ENCODE measurements at places on chromosomes 5 and 9. TPM values are rescaled to one million over a fixed set of nuclear protein-coding genes. Genes with fewer than 3 reads are reported as not detected.

The COL15A1 gene
- total RNA-seq = 0.33 TPM

The KCNT1 gene
- total RNA-seq = 0.08 TPM

The RLN2 gene
- 3.2 TPM for total RNA-seq

The TMEM171 gene
- not detected for total RNA-seq

The CCDC69 gene
- 62.6 TPM for total RNA-seq

The CA9 gene
- total RNA-seq = 1.2 TPM

The CCNJL gene
- not detected for total RNA-seq

The IFNB1 gene
- 0.68 TPM for total RNA-seq

The LCP2 gene
- 304 TPM for total RNA-seq

The GDF9 gene
- total RNA-seq = 1.2 TPM

The IGIP gene
- total RNA-seq = 4.9 TPM

Measured in activated CD4-positive, alpha-beta memory T cell treated with anti-CD3 and anti-CD28 coated beads, Interleukin-2, amount 10 ng/mL, durations not matched to agents 7 days and 5 days (primary cell).